ENCODE measurements at places on chromosomes 11 and 22. TPM values are rescaled to one million over a fixed set of nuclear protein-coding genes. Genes with fewer than 3 reads are reported as not detected.

Gene APOA4
- total RNA-seq, result not detected

Gene RPS13
- 1,477 TPM for total RNA-seq

Gene SLC35F2
- total RNA-seq, result 42.5 TPM

Gene PELI3
- 3.9 TPM for total RNA-seq

Gene ETS1
- total RNA-seq, result 90.3 TPM

Gene MYO7A
- 0.69 TPM for total RNA-seq

Gene LRRC55
- 0.07 TPM for total RNA-seq

Data from mammary microvascular endothelial cell (primary cell).